Left renal pelvis (tissue), 4 donors: ENCODE measurements at places on chromosomes 6 and 20. TPM values are rescaled to one million over a fixed set of nuclear protein-coding genes. Genes with fewer than 3 reads are reported as not detected.

DNA sequence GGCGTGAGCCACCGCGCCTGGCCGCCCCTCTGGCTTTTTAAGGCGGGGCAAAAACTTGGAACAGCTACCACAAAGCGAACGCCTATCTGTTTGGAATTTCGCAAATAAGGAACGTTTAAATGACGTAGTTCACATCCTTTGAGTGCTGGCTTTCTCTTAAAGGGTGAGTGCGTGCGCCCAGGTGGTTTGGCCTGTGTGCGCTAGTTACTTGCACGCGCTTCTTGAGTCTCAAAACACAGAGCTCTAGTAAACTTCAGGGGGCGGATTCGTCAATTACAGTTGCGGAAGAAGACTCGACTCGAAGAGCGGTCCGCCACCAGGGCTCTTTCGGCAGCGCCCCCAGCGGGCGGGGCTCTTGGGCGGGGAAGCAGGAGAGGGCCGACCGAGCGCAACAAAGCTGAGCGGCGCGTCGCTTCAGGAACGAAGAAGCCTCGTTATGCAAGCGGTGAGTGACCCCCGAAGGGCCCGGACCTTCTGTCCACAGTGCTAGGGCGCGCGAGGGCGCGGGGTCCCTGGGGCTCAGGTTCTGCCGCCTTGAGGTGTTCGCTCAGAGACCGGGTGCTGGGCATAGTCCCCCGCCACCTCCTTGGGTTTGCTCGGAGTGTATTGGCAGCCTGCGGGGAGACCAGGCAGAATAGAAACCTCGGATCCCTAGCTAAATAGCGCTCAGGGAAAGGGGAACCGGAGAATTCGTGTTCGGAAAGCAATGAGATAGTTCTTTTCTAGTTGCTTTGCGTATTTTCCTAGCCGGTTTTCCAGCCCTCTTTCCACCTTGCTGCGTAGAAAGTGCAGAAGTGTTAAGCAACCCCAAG is at the start of gene SYCP2L:
TSS of gene SYCP2L (plus strand) at position 362 of the 812 bp plus-strand sequence. CDS start at position 437, 75 bp downstream.
- no peak for DNase-seq

DNA sequence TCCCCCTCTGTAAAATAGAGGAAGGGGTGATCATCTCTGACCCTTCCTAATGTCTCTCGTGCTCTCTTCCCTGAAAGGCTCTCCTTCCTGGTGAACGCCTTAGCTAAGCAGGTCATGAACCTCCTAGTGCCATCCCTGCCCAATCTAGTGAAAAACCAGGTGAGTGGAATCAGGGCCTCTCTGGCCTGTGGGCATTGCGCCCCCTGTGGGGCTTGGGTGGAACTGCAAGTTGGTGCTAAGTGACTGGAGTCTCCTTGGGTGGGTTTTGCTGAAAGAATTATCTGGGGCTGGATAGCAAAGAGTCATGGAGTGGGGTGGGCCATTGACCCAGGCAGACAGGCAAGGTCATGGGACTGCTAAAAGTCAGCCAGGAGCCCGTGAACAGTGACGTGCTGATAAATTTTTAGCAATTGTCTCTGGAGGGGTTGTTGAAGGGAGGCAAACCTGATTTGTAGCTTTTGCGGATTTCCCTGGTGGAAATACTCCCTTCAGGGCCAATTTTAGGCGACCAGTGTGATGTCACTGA is 8.9 kb downstream of the BPIFB1 start:
- no peak for DNase-seq

DNA sequence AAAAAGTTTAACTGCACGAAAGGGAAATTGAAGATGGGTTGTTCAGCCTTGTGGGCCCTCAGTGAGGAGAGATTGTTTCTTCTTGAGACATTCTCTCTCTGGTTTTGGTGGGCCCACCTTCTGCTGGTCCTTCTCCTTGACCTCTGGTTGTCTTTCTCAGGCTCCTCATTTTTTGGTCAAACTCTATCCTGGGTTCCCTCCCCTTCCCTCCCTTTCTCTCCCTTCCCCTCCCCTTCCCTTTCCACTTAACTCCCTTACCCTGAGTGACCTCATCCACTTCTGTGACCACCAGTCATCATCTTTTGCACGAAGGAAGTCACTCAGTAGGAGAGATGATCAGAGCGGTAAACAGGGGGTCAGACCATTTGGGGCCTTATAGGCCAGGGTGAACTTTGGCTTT is 71.5 kb upstream of the RALY start:
- no peak for DNase-seq

DNA sequence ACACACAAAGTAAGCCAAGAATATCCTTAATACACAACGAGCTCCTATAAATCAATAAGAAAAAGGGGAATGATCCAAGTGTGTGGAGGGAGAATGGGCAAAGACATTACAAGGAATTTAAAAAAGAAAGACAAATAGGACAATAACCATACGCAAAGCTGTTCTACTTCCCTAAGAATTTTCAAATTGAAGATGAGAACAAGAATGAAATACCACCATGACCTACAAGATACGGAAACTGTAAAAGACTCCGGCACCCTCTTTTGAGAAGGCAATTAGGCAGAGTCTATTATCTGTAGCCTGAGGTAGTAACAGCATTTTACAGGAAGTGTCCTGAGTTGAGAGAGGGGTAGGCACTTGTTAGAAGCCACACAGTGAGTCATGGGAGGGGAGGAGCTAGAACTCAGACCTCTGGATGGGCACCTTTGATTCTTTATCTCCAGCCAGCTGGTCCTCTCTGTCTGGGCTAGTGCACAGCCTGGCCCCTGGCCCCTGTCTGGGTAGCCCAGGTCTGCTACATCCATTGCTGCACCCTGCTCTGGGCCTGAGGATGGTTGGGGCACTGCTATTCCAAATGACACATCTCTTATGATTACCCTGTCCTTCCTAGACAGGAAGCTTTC is 15.3 kb downstream of the RSPO4 start:
- DNase-seq, result no peak

DNA sequence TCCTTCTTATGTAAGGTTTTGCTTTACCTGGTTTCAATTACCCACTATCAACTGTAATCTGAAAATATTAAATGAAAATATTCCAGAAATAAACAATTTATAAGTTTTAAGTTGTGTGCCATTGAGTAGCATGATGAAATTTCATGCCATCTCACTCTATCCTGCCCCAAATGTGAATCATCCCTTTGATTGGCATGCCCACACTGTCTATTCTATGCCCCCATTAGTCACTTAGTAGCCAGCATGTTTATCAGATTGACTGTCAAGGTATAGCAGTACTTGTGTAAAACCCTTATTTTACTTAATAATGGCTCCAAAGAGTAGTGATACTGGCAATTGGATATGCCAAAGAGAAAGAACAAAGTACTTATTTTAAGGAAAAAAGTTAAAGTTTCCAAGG is 403.8 kb downstream of the ADGRB3 start:
- DNase-seq, result no peak

DNA sequence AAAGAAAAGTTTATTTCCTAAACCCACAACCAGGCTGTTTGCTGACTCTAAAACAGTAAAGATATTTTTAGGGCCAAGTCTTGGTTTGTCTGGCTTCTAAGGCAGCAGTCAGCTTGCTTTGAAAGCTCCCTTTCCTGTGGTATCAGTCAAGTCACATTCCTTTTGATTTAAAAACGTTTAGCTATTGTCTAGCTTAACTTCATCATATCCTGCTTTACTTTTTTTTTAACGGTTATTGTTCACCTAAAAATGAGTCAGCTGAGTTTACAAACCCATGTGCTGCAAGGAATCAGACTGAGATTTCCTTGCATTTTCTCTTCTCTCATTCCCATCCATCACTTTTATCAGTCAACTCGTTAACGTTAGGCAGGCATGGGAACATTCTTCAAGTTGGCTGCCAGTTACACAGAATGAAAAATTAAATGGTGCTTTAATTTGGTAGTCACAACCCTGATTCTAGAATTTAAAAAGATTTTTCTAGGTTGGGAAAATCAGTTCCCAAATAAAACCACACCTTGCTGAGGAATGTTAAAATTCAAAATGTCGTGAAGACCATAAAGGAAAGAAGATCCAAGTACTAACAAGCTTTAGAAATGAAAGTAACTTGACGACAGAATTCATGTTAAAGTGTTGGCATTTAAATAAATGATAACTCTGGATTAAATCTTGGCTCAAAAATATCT is 45.9 kb downstream of the ELOVL5 start:
- DNase-seq, result no peak

- no peak for DNase-seq
Measured at GRCh38 chr6:34393191-34393965, 909 bp upstream of the NUDT3 start.

DNA sequence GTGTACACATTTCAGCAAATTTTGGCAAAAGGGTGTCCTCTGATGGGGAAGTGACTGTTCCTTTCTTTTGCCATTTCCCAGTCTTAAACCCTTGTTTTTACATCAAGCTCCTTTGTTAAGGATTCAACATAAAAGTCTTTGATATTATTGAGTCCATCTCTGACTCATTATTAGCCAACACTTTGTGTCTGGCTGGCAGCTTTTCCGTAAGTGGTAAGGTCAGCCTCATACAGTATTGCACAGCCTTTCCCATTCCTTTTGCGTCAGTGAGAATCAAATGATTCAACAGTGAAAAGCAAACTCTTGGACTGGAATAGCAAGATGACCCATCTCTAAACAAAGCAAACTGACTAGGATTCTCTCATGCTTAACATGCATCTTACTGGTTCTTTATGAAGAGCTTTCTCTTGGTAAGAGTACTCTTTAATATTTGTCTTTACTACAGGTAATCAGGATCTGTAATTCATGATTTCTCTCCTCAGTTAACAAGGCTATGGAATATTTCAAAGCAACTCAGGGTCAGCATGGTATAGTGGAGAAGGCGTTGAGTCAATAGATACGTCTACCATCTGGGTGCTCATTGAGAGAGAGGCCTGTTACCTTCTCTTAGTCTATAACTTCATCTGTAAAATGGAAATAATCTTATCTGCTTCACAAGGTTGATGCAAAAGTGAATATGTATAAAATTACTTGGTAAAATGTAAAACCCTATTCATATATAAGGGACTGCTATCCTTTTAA is 183.6 kb downstream of the PRL start:
- no peak for DNase-seq

DNA sequence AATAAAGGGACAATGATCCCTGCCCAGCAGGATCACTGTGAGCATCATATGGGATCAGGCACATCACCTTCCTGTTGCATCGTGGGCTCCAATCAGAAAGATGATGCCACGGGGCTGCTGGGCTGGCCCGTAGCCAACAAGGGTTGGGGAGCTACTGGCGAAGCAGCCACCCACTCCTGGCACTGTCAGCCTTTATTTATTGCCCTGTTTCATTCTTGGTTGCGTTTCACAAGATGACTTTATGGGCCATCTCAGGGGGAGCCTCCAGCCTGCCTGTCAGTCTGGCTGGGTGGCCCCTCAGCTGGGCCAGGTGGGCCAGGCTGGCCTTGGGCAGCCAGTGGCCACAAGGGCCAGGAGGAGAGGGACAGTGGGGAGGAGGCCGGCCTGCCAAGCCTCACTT is 17.3 kb downstream of the VSTM2L start:
- no peak for DNase-seq

- DNase-seq, result no peak
Measured at GRCh38 chr6:70456735-70457134, 43.4 kb downstream of the FAM135A start.

DNA sequence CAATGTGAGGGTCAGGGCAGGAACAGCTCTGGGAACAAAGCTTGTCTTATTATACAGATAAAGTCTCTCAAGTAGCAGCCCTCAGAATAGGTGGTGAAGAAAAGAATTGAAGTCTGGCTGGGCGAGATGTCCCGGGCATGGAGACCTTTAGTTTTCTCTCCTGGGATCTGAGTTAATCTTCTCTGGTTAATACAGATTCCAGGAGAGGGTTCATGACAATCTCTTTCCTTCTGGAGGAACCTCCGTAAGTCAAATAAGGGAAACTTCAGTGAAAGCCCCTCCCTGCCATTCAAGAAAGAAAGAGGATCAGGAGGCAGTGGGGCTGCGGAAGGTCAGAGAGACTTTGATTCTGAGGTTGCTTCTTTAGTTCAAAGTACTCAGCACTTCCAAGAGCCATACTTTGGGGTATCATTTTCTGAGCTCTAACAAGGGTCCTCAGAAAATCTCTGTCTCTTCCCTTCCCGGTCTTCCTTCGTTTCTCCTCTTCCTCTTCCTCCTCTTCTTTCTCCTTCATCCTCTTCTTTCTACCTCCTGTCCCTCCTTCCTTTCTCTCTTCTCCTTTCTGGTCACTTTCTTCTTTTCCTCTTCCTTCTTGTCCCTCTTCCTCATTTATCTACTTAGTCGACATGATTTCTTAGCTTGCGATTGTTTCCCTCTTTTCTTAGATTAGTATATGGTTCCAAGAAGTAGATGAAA is 4.6 kb upstream of the ZNF184 start:
- no peak for DNase-seq

- DNase-seq, result no peak
Measured at GRCh38 chr6:31053873-31054272, 43.6 kb downstream of the MUC22 start.

DNA sequence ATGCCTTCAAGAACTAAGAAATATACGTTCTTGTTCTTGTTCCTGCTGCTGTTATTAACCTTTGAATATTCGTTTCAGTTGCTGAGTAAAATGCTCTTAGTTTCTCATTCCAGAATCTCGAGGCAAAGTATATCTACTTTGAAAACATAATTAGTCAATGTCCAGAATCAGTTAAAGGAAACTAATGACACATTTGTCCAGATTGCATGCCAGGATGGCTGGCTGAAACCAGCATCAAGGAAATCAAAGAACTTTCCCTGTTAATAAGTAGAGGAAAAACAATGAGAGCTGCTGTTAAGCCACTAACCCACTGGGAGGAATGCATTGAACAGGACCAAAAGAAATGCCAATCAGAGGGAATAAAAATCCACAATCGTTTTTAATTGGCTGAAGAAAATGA is 196.9 kb downstream of the ALDH8A1 start:
- no peak for DNase-seq

GRCh38 chr6:107670792-107671199 is 153.3 kb downstream of the SCML4 start:
- no peak for DNase-seq

- no peak for DNase-seq
Measured at GRCh38 chr6:3592371-3592941, 135.6 kb upstream of the SLC22A23 start.

GRCh38 chr20:47358039-47358671 is 1.7 kb upstream of the ZMYND8 start:
- no peak for DNase-seq

DNA sequence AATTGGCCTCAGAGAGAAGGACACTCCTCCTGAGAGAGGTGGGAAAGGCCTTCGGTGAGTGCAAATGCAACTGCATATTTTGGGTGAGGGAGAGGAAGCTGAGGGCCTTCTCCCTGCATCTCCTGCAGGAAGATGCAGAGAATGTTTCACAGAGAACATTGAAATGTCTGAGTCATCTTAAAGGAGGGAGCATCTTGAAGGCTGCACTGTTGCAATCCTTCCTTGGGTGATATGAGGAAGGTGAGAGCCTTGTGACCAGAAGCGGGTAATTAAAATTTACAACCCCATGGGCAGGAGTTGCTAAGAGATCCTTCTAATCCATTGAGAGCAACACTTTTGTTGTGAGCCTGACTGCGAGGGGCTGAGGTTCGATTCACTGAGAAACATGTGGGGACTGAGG is 375.7 kb upstream of the MARCKS start:
- DNase-seq, result no peak

Gene PSORS1C2
- polyA plus RNA-seq, result not detected

Gene ADGRG6
- polyA plus RNA-seq, result 36.1 TPM

Gene APOBEC2
- polyA plus RNA-seq, result not detected

Gene HCK
- polyA plus RNA-seq, result 2.6 TPM

Gene FRS3
- polyA plus RNA-seq, result 6.1 TPM

Gene FGD2
- polyA plus RNA-seq, result 3.9 TPM
